Stromal cell of bone marrow (primary cell): ENCODE measurements at places on chromosomes 11 and 22.

DNA sequence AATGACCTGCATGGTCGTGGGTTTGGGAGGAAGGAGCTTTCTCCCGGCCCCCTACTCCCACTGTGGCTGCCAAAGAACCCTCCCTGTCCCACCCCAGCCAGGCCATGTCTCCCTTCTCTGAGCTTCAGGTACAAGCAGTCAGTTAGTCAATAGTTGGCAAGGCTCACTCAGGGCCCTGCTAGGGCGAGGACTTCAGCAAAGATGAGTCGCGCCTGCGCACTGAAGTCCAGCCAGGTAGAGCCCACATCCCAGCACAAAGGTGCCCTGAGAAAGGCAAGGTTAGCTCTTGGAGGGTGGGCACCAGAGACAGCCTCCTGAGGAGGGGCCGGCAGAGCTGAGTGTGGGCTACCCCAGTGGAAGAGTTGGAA, 11.1 kb downstream of the C11orf86 start:
- DNase-seq = no peak

- DNase-seq = no peak
These were observed 53.2 kb downstream of the NAT10 start for GRCh38 chr11:34158661-34159060.

DNA sequence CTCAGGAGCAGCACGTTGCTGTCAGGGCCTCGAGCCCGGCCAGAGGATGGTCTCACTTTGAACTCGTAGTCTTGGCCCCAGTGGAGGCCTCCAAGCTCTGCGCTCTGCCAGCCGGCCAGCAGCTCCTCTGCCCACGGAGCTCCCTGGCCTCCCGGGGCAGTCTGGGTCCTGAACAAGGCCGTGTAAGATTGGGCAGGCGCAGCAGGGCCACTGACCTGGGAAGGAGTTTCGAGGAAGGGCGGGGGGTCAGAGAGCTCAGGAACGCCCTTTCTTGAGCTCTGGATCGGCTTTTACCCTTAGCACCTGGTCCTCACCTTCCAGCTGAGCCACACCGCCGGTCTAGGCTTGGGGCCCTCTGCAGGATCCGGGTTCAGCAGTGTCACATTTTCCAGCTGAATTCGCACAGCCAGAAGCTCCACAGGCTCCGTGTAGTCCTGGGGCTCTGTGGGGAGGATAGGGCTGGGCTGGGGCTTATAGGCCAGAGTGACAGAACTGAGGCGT, 2.1 kb downstream of the ROBO4 start:
- no peak for DNase-seq

DNA sequence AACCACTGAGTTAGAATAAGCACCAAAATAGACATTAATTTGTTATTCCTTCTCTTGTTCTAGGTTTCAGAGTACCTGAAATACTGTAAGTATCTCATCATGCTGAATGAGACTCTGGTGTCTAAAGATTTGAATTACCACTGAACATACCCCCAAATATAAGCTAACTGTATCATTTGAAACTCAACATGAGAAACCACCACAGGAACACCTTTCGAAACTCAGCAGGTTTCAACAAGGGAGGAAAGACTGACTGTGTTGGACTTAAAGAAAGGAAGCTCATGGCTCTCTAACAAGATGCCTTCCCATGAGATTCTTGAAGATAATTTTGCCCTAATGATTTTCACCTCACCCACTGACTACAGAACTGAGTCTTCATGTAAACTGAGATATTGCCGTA, 37.0 kb downstream of the PRCP start:
- no peak for DNase-seq

DNA sequence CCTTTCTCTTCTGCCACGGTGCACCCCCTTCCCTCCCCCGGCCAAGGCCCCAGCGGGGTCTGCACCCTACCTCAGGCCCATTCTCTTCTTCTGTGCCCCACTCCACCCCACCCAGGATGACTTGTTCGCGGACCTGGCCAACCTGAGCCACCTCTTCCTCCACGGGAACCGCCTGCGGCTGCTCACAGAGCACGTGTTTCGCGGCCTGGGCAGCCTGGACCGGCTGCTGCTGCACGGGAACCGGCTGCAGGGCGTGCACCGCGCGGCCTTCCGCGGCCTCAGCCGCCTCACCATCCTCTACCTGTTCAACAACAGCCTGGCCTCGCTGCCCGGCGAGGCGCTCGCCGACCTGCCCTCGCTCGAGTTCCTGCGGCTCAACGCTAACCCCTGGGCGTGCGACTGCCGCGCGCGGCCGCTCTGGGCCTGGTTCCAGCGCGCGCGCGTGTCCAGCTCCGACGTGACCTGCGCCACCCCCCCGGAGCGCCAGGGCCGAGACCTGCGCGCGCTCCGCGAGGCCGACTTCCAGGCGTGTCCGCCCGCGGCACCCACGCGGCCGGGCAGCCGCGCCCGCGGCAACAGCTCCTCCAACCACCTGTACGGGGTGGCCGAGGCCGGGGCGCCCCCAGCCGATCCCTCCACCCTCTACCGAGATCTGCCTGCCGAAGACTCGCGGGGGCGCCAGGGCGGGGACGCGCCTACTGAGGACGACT, 15.9 kb downstream of the RTN4RL2 start:
- no peak for DNase-seq

DNA sequence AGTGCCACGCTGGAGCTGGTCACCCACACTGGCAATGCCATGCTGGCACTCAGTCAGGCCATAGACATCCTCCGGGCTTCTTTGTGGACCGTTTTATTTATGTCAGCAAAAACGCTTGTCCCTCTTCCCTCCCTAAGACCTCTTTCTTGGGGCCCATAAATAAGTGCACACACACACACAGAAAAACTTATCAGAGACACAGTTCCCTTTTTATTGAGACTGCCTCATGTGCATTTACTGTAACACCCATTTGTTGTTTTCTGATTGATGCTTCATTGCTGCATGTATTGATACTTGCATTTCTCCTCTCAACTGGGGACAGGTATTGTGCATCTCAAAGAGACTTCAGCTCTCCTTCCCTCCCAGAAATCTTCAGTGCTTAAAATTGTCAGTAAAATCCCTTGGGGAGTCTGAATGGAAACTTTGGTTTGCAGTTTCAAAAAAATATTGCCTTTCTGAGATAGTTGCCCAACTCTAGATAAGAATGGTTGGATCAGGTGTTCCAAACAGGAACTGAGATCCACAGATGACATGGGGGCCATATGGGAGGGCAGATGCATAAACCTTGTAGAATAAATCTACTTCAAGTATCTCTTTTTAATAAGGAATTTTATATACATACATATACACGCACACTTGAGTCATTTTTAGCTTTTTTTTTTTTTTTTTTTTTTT, 50.9 kb downstream of the PPP2R1B start:
- no peak for DNase-seq

DNA sequence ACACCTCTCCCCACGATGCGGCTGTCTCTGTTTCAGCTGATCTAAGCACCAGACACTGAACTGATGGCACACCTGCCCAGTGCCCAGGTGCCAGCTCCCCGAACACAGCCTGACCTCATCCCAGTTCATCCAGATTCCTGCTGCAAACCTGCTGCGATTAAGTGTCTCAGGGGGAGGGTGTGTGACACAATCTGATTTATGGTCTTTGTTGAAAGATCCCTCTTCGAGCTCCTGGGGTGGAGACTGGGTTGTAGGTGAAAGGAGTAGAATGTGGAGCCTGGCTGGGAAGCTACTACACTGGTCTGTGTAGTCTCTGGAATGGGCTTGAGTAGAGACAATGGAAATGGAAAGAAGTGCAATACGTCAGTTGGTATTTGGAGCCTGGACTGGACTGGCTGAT, 390.3 kb downstream of the SHANK2 start:
- DNase-seq = no peak

DNA sequence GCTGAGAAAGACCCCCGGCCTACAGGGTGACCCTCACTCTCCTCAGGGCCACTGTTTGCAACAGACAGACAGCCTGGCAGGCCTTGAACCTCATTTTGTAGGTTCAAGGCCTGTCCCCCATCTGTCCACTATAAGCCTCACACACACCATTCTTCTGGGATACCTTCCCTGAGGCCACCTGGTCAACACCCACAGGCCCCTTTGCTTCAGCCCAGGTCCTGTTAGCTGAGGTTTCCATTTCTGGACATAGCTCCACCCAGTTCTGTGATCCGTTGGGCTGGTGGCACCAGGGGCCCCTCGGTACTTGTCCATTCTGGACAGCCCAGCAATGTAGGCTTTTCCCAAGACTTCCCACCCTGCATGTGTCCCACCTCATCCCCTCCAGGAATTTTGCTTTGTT, 3.1 kb downstream of the MIF start:
- no peak for DNase-seq

DNA sequence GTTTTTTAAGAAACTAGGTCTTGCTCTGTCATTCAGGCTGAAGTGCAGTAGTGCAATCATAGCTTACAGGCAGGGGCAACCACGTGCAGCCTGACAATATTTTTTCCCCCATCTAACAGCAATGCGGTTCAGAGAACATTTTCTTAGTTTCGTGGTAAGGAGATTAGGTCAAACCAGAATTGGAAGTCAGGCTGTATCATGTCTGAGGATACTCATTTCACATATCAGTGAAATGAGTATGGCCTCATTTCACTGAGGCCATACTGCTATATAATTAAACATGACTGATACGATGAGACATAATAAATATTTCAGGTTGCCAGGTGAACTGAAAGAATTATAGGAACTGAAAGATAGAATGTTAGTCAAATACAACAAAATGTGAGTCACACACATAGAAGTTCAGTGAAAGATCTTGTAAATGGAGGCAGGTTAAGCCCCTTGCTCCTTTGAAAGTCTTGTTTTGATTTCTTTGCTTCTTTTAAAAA, 32.5 kb upstream of the IZUMO1R start:
- no peak for DNase-seq

GRCh38 chr22:19955241-19956128, 13.9 kb upstream of the TXNRD2 start:
- no peak for DNase-seq

- no peak for DNase-seq
These were observed 25.0 kb upstream of the CREB3L1 start for GRCh38 chr11:46252373-46252914.

DNA sequence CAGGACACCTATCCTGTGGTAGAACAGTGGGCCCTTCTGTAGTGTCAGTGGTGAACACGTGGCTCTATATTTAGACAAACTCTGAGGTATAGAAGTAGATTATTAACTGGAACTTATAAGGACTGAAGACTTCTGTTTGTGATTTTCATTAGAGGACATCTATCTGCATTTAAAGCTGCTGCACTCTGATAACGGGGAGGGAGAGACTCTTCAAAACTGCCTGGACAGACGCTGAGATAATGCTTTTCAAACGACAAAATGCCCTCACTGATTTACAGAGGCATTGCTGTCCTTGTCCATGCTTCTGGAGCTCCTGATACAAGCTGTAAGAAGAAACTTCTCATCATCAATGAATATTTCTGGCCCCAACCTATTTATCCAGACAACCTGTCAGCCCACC, 425.2 kb downstream of the OPCML start:
- DNase-seq = no peak

DNA sequence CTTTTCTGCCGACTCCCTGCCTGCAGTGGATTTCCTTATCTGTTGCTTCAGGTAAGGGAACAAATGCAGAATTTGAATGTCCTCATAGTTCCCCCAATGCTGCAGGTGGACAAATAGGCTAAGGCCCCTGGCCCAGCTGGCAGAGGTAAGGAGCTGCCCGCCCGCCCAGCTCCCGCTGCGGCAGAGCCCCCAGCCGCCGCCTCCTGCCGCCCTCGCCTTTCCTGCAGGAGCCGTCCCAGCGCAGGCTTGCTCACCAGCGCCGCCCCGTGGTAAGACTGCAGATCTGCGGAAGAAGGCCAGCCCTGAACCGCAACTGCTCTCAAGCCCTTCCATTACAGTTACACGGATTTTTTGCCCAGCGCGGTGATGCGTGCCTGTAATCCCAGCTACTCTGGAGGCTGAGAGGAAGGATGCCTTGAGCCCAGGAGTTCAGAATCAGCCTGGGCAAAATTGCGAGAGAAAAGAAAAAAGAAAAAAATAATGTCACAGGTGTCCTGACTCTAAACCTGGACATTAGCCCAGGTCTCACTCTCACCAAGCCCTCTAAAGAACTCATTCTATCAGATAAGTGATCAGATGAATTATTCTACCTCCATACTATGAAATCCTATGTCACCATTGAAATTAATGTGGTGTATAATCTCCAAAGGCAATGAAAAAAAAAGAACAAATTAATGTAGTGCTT, 51.2 kb upstream of the EMID1 start:
- DNase-seq = peak; percentile 18

DNA sequence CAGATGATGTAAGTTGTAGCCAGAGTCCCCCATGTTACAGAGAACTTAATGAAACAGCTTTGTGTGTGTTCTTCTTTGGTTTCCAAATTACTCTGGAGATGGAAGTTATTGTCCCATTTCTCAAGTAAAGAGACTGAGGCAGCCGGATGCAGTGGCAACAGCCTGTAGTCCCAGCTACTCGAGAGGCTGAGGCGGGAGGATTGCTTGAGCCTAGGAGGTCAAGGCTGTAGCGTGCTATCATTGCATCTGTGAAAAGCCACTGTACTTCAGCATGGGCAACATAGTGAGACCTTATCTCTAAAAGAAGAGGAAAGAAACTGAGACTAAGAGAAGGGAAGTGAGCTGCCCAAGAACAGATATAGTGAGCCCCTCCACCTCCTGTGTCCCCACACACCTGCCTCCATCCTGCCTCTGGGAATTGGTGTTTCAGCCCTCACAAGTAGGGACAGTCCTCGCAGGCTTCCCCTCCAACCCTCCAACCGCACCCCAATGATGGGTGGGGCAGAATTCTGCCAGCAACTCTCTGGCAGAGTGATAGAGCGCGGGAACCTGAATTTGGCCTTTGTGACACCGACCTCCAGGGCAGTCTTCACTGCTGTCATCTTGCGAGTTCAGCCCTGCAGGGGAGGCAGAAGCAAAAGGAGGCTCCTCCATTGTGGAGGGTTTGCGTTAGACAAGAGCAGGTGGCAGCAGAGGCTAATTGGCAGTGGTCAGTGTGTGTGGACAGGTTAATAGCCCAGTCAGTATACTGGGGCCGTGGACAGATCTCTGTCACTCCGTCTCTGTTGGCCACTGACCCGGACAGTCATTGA, 1.6 kb downstream of the PDXP start:
- DNase-seq = no peak

DNA sequence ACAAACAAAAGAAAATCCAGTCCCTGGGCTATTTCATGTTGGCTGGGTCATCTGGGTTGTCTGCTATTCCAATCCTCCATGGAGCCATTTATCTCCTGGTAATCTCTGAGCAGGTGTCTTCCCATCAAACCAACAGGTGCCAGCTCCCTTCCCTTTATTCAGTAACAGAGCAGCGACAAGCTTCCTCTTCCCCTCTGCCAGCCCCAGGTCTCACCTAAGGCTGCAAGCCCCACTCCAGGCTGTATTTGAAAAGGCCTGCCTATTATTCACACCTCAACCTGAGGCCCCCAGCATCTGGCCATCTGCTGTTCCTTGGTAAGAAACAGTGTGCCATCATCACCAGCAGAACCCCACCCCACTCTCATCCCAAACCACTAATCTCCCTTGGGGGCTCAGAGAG, 436.2 kb downstream of the BUD13 start:
- DNase-seq = no peak

- DNase-seq = no peak
These were observed 25.4 kb downstream of the OSBPL5 start for GRCh38 chr11:3139481-3140290.

- DNase-seq = no peak
These were observed 68.9 kb downstream of the MYO7A start for GRCh38 chr11:77196961-77197360.
